ENCODE measurements at places on chromosomes 12 and 14.

DNA sequence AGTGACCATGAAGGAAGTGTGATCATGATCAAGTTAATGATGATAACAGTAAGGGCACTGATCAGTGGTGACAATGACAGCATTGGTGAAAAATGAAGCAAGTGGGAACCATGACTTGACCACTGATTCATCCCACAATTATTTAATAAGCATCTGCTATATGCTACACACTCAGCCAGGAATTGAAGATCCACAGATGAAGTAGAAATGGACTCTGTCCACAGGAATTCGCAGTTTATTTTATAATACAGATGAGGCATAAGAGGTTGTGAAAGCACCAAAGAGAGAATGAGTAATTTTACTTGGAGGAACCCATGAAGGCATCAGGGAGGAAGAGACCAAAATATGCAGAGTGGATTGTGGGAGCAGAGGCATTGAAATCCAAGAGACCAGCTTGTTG, 33.8 kb upstream of the SMUG1 start:
- DNase-seq = no peak

DNA sequence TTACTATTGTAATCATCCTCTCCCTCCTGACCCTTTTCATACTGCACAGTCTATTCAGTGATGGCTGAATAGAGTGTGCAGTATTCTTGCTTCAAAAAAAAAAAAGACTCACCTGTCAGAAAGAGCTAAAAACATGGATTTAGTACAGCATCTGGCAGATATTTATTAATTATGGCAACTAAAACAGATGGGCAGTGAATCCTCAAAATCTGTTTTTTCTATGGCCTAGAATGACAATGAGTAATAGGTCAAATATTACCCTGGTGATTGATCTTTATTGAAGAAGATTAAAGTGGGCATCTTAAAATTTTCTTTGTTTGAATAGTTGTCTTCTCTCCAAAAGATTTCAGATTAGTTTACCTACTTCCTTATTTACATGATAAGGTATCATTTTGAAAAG, 543.6 kb downstream of the FOXG1 start:
- no peak for DNase-seq

DNA sequence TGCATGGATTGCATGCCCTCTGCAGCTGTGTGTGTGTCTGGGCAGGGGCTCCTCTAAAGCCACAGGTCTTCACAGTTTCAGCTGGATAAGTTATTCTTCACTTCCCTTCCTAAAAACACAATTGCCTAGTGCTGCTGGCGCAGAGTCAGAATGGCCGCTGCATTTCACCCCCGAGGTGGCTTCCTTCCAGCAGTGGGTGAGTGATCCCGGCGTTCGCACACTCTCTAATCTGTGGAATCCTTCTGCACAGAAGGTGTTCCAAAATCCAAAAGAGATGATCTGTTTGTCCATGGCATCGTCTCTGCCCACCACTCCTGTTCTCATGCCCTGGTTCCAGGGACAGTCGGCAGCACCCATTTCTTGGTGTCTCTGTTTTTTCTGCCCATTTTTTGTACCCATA, 340.7 kb downstream of the DPF3 start:
- DNase-seq = no peak

DNA sequence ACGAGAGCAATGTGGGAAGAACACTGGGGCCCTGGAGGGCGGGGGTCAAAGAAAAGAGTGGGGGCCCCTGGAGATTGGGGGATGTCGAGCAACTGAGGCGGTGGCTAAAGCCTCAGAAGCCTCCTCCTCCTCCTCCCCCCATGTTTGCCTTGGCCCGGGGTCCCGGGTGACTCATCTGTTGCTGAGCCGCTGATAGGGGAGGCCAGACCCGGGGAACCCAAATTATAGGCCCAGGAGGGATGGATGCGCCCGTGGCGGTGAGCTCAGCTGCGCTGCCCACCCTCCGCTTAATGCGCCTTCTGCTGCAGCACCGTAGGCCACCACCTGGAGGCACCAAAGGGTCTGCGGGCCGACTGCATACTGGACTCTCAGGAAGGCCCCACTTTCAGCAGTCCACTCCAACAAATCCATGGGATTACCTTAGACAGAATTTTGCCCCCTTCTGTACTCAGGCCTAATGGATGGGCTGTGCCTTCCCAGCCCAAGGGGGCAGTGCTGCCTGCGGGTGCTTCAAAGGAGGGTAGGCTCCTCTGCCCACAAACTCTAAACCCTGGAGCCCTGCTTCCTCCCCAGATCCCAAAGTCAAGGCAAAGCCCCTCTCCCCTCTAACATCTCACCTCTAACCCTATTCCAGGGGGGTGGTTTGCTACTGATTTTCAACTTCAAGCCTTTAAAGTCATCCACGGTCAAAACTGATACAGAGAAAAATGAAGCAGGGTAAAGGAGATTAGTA, 2.6 kb upstream of the WNT10B start:
- DNase-seq = peak; percentile 61

- no peak for DNase-seq
Observed at GRCh38 chr12:54561164-54561563, 11.8 kb downstream of the PDE1B start.

GRCh38 chr14:99687284-99688209, 3.4 kb downstream of the CYP46A1 start:
- peak; percentile 28 for DNase-seq

DNA sequence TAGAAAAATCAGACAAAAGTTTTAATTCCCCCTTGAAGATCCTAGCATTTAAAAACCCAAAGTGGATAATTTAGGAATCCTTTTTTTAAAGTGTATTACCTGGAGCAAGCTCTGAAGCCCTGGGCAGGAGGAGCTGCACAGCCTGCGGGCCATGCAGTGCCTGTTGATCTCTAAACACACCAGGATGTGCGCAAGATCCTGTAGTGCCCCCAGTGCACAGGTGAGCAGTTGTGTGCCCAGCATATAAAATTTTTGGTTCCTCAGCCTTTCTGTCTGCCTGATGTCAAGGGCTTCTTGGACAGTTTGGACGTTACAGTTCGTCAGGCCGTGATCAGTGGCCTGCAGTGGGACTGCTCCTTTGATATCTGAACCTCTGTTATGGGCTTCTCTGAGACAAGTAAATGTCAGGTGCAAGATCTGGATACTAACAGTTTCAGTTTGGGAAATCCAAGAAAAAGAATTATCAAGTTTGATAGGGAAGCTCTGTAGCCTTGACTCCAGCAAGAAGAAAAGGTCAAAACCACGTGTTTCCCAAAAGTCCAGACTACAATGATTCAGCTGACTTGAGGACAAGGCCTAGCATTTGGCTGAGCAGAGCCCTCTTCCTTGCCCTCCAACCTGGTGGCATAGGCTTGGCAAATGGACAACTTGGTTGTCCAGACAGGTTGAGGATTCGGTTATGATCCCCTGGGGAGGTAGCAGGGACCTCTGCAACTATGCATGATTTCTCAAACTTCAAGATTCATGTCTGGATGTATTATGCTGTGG, 1.0 kb downstream of the ATXN7L3B start:
- DNase-seq = peak; percentile 13

DNA sequence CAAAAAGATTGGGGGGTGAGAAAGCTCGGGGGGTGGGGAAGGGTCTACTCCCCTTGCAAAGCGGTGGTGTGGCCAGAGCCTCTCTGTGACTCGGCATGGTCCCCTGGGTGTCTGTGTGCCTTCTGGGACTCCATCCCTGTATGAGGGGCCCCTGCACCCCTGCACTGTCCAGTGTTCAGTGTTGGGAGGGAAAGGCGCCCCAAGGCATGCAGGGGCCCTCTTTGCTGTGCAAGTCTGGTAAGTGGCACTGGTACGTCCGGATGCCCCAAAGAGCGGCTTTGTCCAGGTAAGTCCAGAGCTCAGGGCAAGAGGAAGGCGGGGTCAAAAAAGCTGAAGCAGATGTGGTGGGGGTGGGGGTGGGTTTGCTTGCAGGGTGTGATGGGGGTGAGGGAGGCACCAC, 23.7 kb downstream of the RTL1 start:
- no peak for DNase-seq
